ENCODE measurements at places on chromosomes 7 and 10. TPM values are rescaled to one million over a fixed set of nuclear protein-coding genes. Genes with fewer than 3 reads are reported as not detected.

DNAJB9 gene
- 53.2 TPM for total RNA-seq

SSC4D gene
- total RNA-seq = 0.59 TPM

BET1 gene
- 50.1 TPM for total RNA-seq

FAM237B gene
- not detected for total RNA-seq

IL6 gene
- total RNA-seq = 23.2 TPM

CHRM2 gene
- total RNA-seq = 6.2 TPM

CDK13 gene
- 72.0 TPM for total RNA-seq

NRAP gene
- total RNA-seq = not detected

TRIM74 gene
- total RNA-seq = not detected

ACTL6B gene
- total RNA-seq = not detected

STEAP1 gene
- total RNA-seq = 12.5 TPM

STEAP4 gene
- not detected for total RNA-seq

SPDYE2 gene
- total RNA-seq = not detected

GPER1 gene
- total RNA-seq = 1.6 TPM

PLXDC2 gene
- 19.0 TPM for total RNA-seq

NPY4R gene
- 2.1 TPM for total RNA-seq

SLIT1 gene
- 0.05 TPM for total RNA-seq

PNLIP gene
- not detected for total RNA-seq

TLX1 gene
- total RNA-seq = not detected

PTF1A gene
- not detected for total RNA-seq

HOXA4 gene
- total RNA-seq = 0.89 TPM

LRRC18 gene
- not detected for total RNA-seq

JAKMIP3 gene
- 0.32 TPM for total RNA-seq

CAV1 gene
- total RNA-seq = 57.0 TPM

CNTNAP2 gene
- 3.6 TPM for total RNA-seq

EVX1 gene
- total RNA-seq = not detected

RGS10 gene
- 38.9 TPM for total RNA-seq

PALD1 gene
- total RNA-seq = 0.14 TPM
